Hepatic stellate cell (primary cell): ENCODE measurements at places on chromosomes 1 and 21.

GRCh38 chr21:46229133-46229922, 754 bp upstream of the LSS start:
- no peak for DNase-seq

DNA sequence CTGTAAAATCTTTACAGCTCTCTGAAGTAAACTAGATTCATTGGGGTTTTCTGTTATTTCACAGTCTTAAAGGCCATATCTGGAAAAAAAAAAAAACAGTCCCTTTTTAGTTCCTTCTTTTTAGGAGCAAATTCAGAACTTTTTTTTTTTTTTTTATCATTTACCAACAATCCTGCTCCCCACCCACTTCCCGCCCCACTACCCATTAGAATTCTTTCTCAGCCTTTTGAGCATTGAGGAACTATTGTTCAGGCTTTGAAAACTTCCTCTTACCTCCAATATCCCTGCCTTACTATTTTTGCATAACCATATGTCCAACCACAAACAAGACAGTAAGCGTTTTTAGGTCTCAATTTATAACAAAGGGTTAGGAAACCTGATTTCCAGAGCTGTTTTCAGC, 330.1 kb downstream of the PLPP3 start:
- DNase-seq, result no peak

- no peak for DNase-seq
These were observed 311.0 kb downstream of the KCNH1 start for GRCh38 chr1:210822932-210823331.

- DNase-seq, result no peak
These were observed 2.3 kb downstream of the PCNT start for GRCh38 chr21:46326110-46326703.

- DNase-seq, result no peak
These were observed 107.0 kb downstream of the GALNT2 start for GRCh38 chr1:230174041-230174440.

GRCh38 chr1:180482425-180483275, 19.7 kb downstream of the ACBD6 start:
- DNase-seq, result no peak

DNA sequence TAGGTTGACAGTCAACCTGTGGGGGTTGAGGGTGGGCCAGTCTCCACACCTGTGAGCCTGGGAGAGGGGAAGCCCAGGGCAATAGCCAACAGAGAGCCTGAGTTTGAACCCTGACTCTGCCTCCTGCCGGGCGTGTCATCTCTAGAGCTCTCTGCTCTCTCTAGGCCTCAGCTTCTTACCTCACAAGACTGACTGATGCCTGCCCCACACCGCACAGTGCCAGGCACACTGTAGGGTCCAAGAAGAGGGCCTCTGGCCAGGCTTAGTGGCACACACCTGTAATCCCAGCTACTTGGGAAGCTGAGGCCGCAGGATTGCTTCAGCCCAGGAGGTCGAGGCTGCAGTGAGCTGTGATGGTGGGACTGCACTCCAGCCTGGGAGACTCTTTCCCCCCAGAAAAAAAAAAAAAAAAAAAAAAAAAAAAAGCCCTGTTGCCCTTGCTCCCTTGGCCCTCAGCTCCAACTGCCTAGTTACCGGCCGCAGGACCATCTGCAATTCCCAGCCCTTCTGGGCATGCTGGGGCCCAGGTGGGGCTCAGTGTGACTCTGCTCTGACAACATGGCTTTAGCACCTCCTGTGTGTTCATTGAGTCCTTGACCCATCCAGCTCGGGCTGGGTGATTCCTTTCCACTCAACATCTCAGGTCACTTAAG, 25.1 kb downstream of the GRHL3 start:
- DNase-seq, result peak; percentile 27

- no peak for DNase-seq
These were observed 28.3 kb downstream of the NUP133 start for GRCh38 chr1:229479660-229480399.

- no peak for DNase-seq
These were observed 29.1 kb upstream of the SLC16A1 start for GRCh38 chr1:112985123-112985522.

DNA sequence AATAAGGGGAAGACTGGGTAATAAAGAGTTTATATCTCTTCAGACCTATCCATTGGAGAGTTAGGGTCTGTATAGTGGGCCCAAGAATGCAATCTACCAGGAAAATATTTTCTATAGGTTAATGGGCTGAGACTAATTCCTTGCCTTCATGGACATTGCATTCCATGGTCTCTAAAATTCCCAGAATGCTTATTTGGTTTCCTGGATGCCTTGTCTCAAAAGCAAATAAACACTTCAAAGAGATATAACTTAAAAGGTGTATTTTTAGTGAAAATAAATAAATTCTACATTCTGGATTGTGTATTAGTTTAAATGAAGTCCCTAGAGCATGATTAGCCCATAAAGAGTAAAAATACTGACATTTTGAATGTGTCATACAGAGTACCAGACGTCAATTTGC, 550.1 kb upstream of the PKN2 start:
- no peak for DNase-seq

GRCh38 chr1:114956570-114956969, 73.1 kb upstream of the TSHB start:
- DNase-seq, result no peak
